ENCODE measurements at places on chromosomes 7 and 10.
A peak's percentile ranks its signal among the peaks of the same experiment; 100 is the strongest.

- DNase-seq: no peak
Measured at GRCh38 chr10:50641626-50642025, 17.9 kb upstream of the SGMS1 start.

DNA sequence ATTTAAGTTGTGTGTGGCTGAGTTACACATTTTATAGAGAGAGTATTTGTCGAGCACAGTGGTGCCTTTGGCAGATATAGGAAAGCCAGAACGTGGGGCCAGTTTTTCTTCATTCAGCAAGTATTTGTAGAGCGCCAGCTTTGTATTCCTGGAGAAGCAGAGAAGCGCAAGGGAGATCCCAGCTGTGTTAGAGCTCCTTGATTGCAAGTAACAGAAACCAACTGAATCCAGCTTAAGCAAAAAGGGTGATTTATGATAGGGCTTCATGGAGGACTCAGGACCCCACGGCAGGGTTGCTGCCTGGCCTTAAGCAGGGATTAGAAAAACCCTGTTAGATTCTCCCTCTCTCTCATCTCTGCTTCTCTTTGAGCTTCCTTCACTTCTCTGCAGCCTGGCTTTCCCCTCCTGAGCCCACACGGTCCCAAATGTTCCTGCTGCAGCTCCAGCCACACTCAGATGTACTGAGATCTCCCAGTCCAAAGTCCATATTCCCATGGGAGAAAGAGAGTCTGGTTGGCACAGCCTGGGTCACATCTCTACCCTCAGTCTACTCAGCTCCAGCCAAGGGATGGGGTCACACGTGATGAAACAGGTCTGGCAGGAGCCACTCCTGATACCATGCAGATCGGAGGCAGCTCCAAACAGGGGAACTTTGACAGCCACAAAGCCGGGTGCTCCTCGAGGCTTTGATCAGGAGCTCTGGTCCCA, 16.7 kb downstream of the UBTD1 start:
- DNase-seq: no peak

- no peak for DNase-seq
Measured at GRCh38 chr7:56493196-56493595, 377.0 kb upstream of the NUPR2 start.

GRCh38 chr7:81882086-81882485, 112.2 kb upstream of the HGF start:
- DNase-seq: no peak

GRCh38 chr10:88389456-88389855, 193.7 kb downstream of the RNLS start:
- peak; percentile 72 for DNase-seq

GRCh38 chr10:97914837-97915211, 65.2 kb downstream of the GOLGA7B start:
- peak; percentile 76 for DNase-seq

DNA sequence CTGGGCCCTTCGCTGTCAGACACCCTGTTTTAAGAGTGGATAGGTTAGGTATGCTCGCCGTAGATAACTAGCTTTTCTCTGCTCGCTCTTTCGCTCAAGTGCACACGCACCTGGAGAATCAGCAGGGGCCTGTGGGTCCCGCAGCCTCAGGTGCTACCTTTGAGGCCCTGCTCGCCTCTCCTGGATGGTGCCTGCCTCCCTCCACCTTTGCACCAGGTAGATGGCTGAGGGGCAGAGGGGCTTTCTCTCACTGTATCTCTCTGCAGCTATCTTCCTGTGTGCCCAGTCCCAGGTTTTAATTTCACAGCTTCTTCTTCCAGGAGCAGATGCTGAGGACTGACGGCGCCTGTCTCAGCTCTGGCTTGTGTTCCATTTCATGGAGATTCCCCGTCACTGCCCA, 227.9 kb downstream of the TCF7L2 start:
- DNase-seq: no peak

All from suppressor macrophage treated with lipopolysaccharide for 1 hour (primary cell).